Naive thymus-derived CD4-positive, alpha-beta T cell (primary cell): ENCODE measurements at places on chromosomes 2 and 18.

DNA sequence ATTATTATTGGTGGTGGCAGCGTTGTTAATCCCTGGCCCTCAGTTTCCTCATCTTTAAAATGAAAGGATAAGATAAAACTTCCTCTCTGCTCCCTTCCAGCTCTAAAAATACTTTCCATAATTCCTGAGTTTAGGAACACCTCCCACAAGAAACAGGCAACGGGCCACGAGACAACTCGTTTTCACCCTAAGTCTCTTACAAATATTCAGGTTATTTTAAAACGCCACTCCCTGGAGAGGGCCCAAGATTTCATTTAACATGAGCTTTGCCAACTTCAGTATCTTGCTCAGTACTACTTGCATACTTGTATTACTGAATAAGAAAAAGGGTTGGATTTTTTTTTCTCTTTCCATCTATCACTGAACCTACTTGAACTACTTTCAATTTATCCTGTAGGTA is 611.1 kb upstream of the FANCL start:
- no peak for DNase-seq

DNA sequence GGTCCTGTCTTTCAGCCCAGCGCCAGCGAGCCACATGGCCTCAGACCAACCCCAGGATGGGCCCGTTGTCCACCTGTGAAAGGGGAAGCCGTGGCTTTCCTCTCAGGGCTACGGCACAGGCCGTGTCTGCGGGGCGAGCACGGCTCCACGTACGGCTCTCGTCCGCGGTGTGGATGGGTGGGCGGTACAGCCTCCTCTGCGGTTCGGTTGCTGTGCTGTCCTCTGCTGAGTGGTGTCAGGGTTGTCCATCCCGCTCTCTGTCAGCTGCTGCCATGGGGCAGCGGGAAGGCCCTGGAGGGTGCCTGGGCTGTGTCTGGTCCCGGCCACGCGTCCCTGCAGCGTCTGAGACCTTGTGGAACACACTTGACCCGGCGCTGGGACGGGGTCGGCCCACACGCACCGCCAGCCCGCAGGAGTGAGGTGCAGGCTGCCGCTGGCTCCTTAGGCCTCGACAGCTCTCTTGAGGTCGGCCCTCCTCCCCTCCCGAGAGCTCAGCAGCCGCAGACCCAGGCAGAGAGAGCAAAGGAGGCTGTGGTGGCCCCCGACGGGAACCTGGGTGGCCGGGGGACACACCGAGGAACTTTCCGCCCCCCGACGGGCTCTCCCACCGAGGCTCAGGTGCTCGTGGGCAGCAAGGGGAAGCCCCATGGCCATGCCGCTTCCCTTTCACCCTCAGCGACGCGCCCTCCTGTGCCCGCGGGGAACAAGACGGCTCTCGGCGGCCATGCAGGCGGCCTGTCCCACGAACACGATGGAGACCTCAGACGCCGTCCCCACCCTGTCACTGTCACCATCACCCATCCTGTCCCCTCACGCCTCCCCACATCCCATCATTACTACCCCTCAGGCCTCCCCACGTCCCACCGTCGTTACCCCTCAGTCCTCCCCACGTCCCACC is 128.7 kb downstream of the NFATC1 start:
- DNase-seq, result peak; percentile 59

GRCh38 chr2:159960414-159960813 is 102.0 kb downstream of the PLA2R1 start:
- DNase-seq, result no peak

GRCh38 chr2:144369416-144369815 is 150.5 kb downstream of the ZEB2 start:
- no peak for DNase-seq

GRCh38 chr2:221997100-221997499 is 301.7 kb downstream of the PAX3 start:
- no peak for DNase-seq

- DNase-seq, result no peak
These were observed 675.1 kb upstream of the SYT4 start for GRCh38 chr18:43952398-43952797.

- peak; percentile 16 for DNase-seq
These were observed 328 bp upstream of the INHBB start for GRCh38 chr2:120345608-120346007.

DNA sequence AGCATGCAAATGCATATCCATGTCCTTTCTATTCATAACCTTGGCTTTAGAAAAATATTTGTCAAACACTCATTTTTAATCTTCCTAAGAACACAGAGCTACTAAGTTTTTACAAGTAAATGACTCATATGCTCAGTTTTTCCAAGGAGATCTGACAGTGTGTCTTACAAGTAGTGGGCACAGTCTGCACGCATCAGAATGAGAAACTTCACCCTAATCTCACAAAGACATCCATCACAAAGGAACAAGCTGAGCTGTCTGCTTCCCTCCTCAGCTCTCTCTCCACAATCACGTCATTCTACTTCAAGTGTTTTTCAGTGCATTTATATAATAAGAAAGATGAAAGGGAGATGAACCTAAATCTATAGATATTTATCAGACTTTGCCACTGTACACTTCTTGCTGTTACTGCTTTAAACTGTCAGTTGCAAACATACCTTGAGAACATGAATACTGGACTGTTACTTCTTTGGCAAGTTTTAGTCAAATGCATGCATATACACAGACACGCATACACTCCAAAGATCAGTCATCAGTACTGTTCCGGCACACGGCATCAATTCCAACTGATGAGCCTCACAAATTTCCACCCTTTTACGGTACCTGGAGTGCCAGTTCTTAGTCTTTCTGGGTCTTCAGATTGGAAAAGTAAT is 75.7 kb downstream of the RBMS1 start:
- no peak for DNase-seq

DNA sequence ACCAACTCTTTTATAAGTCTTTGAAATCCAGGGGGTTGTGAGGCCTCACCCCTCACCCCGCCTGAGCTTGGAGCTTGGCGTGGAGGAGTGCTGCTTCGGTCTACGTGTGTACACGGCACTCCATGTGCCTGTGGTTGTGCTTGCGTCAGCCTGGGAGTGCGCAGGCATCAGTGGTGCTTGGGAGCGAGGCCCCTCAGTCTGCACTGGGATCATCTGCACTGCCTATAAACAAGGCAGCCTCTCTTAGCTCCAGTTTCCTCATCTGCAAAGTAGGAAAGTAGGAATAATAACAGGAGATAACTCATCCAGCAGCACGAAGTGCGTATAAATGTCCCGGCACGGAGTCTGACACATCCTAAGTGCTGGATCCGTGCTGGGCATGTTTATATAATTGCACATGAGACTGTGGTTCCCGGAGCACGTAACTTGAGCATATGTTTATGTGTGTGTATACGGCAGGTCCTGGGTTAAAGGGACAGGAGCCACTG is 1.2 kb downstream of the GYPC start:
- DNase-seq, result peak; percentile 77

DNA sequence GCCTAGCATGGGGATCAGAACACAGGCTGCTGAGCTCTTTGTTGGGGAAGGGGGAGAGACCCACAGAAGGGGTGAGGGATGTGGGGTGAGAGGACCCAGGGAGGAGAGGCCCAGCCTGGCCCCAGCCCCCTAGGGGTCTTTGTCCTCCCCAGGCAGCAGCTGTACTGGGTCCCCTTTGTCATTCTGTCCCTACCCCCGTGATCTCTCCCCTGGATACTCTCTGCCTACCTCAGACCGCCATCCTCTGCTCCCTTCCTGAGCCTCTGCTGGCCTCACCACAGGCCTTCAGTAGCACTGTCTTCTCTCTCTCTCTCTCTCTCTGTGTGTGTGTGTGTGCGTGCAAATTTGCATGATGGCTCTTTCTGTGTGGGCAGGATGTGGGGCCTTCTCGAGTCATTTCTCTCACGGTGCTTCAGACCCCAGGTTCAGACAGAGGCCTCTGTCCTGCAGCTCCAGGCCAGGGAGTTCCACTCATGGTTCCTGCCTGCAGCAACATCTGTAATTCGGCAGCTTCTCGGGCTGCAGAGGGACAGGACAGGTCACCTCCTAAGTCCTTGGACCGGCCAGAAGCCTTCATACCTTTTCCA is 1.4 kb downstream of the PSD4 start:
- DNase-seq, result peak; percentile 67

- no peak for DNase-seq
These were observed 19.8 kb downstream of the NEMP2 start for GRCh38 chr2:190514676-190515075.

DNA sequence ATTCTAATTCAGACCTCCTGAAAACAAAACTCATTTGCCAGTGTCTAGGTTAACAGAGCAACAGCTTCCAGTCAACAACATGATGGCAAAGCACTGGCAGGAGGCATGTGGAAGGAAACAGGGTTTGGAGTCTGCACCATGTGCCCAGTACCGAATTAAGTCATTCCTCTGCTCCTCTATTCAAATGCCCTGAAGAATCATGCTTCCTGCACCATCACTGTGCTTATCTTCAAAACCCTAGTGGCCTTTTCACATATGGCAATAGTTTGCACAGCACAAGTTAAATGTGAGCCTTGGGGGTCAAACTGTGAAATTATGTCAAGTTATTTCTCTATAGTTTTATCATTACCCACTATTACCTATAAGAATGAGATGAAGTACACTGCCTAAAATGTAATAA is 75.4 kb upstream of the GRB14 start:
- DNase-seq, result no peak

- DNase-seq, result no peak
These were observed 31.8 kb downstream of the KLF7 start for GRCh38 chr2:207133820-207134519.

- DNase-seq, result no peak
These were observed 86.9 kb upstream of the MAPK4 start for GRCh38 chr18:50472941-50473340.

GRCh38 chr18:64994370-64994769 is 756.4 kb upstream of the CDH7 start:
- DNase-seq, result no peak

GRCh38 chr2:233795735-233796171 is 17.6 kb downstream of the MROH2A start:
- no peak for DNase-seq

DNA sequence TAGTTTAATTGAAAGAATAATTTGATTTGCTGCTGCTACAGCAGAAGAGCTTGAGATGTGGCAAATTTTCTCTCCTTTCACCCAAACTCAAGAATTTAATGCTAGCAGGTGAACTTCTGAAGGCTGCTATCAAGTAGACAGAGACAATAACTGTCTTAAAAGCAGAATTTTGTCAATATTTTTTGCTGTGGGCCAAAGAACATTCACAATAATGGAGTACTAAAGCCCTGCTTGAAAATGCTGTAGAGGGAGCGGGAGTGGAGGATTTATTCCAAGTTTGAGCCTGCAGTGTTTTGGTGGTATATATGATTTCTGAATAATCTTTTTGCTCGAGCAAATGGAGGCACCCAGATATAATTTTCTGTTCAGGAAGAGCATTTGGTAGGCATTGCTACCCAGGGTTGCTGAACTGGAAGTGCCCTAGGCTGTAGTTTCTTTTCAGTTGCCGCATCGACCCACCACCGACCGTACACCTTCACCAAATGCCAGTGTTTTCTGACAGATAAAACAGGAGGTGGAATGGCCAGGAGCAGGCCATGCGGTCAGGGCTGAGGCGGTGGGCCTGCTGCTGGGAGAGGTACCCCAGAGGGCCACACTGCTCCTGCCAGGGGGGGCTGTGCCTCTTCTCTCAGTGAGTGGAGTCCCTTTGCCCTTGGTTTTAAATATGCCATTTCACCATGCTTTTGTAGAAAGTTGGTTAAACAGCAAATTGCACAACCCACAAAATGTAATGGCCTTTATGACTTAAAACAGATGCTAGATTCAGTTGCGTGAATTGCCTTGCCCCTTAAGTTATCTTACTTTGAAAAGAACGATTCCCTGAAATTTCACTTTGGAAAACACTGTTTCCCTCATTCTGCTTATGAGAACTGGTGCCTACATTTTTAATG is 36.4 kb downstream of the TSHZ1 start:
- DNase-seq, result no peak

GRCh38 chr2:218812096-218812815 is 19.3 kb downstream of the PRKAG3 start:
- no peak for DNase-seq
